ENCODE measurements at places on chromosomes 7 and 10.

DNA sequence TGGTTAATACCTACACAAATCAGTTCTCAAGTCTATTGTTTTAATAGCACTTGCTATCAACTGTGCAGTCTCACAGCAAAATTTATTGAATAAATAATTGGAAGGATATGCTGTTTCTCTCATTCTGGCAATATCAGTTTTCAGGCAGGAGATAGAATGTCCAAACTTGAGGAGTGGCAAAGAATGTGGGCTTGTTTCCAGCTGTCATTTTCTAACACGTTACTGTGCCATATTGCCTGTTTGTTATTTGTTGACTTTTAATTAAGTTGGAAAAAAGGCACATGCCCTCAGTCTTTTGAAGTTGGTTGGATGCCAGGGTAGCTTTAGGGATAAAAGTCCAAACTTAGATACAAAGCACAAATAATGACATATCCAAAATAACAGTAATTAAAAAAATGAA lies 52.2 kb downstream of the MAGI2 start:
- no peak for DNase-seq

DNA sequence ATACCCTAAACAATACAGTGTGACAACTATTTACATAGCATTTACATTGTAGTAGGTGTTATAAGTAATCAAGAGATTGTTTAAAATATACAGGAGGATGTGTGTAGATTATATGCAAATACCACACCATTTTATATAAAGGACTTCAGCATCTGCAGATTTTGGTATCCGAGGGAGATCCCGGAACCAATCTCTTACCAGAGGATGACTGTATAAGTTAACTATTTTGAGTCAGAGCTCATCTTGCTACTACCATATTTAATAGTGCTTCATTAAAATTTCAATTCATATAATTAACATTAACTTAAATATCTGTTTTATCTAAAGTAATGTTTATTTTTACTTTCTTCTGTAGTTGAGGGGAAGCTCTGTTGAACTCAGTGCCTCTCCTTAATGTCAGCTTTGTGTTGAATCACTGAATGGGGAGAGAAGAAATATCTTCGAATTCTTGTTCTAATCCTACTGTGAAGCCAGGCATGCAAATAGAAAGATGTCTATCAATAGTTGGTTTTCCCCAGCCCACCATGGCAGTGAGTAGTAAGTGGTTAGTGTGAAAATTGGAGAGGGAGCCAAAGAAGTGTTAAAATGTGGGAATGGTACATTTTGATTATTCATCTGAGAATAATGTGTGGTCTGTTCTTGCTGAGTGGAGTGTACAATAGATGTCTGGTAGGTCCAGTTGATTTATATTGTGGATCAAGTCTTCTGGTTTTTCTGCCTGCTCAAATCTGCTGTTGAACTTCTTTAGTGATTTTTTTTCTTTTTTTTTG lies 90.1 kb upstream of the CYP26C1 start:
- no peak for DNase-seq

GRCh38 chr7:66542528-66543269 lies 86.0 kb upstream of the KCTD7 start:
- DNase-seq = no peak

DNA sequence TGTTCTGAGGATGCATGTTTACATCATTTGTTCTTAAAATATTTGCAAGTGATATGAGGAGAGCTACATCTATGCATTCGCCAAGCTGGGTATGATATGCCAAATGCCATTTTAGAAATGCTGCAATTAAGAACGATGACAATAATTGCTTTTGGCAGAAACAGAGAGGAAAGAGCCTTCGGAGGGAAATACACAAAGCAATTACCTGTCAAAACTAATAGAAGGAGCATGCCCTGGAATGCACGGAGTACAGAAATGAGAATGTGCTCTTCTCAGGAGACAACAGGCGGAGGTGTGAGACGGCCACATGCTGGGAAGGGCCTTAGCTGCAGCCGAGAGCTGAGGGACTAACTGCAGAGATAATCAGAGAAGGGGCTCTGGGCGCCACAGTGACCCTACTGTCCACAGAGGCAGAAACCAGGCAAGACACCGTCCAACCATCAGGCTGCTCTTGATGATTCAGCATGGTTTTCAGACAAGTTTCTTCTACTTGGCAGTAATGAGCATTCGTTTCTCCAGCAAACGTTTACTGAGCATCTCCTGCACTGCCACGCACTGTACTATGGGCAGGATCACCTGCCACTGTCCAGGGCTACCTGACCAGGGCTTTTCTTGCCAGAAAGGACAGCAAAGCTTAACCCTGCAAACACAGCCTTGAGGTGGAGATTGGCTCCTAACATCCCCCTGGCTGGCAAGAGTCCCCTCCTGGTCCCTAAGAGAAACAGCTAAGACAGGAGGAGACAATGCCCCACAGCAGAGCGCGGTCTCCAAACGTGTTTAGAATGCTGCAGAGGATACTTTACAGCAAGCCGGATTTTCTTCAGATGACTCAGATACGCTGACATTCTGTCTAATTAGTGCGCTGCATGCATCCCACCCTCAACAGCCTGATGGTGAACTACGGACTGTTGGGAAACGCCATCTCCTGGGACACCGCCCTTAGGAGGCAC lies 18.1 kb downstream of the VIPR2 start:
- no peak for DNase-seq

DNA sequence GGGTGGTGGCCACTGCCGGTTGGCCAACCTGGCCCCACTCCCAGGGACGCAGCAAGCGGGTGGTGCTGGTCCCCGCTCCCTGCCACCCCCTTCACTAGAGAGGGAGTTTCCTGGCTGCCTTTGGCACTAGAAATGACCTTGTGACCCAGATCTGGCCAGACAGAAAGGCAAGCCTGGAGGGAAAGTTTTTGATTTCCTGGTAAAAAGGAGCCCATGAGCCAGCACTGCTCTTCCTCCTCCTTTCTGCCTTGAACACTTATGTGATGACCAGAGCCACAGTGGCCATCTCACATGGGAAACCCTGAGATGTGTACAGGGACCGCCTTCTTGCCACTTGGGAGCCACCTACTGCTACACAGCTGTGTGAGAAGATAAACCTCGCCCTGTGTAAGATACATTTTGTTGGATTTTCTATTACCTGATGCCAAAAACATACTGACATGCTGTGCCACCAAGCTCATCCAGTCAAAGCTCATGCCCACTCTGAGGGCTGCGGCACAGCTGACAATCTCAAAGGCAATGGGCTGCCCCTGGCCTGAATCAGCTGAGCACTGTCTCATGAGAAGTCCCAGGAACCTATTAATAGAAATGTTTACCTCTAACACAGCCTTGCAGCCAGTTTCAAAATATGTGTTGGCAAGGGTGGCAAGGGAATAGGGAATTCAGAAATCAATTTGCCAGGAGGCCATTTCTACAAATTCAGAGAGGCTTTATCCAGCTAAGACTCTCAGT lies 94.0 kb downstream of the CYTH3 start:
- no peak for DNase-seq

DNA sequence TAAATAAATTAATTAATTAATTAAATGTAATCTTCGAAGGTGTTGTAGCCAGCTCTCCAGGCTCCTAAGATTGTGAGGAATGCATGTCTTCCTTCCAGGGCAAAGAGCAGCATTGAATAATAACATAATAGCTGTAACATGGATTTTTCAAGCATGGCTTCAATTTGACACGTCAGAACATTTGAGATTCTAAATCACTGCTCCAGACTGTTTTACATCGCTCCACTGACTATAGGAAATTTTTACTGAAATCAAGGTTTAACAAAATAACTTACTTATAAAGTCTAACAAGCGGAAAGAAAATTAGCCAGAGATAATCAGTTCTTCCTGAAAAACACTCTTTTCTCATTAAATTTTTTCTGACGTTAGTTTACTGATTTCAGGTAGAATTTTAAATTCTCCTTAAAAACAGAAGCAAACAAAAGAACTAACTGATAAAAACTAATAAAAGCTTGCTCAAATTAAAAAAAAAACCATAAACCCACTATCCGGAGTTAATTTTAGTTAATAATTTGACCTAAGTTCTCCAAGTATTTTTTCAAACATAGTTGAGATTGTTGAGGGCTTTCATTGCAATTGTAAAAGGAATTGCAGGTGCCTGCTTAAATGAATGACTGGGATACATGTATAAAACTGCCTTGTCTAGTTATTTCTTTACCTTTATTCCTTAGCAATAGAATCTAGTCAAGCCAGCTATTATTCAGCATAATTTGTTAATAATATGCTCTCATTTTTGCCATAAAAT lies 51.2 kb upstream of the SGCE start:
- no peak for DNase-seq

DNA sequence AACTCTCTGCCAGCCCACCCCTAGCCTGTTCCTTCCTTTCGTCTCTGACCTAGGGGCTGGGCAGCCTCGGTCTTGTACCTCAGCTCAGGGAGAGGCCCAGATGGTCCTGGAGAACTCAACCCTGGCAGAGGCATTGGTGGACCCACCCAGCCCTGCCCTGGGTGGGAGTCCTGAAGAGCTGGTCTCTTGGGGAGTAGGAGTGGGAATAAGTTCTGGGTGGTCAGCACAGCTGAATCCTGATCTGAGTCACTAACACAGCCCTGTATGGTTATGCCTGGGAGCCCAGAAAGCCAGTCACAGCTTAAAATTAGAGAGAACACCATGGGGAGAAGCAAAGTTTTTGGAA lies 84.0 kb downstream of the SORBS1 start:
- DNase-seq = no peak

DNA sequence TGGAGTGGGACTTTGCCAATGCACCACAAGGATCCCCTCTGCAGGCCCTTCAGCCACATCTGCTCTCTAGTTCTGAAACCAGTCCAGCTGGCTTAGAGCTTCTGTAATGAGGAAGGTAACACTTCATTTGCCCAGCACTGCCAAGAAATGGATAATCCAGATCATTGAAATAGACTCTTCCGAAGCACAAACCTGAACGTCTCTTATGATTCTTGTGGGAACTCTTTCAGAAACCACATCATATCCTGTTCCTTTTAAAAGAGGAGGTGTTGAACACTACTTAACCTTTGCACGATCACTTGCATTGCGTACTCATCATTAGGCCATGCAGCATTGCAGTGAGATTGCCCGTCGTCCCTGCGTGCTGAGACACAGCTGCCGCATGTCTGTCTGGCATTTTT lies 25.8 kb upstream of the PLPP4 start:
- no peak for DNase-seq

DNA sequence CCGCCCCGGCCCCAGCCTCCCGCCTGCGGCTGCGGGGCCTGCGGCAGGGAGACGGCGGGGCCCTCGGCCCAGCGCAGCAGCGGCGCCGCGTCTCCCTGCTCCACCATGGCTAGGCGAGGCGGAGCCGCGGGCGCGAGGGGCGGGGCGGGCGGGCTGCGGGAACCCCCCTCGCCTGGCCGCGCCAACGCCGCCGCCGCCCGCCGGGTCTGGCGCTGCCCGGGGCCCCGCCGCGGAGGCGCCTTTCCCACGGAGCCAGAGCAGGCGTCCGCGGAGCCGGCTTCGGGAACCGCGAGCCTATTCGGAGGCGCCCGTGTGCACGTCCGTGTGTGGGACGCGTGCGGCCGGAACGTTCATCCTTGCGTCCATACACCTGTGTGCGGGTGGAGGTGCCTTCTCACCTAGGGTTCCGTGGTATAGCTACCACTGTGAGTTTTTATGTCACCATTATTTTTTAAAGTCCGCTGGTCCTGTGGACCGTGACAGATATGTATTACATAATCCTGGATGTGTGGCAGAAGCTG lies at the start of gene DENND11:
Gene DENND11 (minus strand): TSS at position 120 of the 521 bp plus-strand sequence. CDS start 13 bp downstream, at position 107.
- DNase-seq = peak; percentile 25

DNA sequence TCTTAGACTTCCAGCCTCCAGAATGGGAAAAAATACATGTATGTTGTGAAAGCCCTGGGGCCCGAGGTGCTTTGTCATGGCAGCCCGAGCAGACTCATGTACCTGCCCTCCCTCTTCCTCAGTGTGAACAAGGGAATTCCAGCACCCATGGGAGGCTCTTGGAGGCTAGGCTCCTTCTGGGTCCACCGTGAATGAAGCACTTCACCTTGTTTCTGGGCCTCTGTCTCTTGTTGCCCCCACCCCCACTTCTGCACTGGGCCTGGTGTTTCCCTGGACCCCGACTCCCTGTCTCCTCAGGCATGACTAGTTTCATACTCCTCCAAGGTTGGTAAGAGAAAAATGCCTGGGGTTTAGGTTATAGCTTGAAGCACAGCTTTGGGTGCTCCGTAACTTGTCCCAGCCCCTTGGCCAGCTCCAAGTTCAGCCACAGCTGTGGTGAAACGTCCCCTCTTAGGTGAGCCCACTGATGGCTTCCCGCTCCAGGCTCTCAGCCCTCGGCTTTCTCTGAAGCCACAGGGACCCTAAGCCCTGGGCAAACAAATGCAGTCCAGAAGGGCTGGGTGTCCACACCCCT lies 30.2 kb upstream of the ARHGAP22 start:
- DNase-seq = no peak

GRCh38 chr7:69109246-69109645 lies 489.0 kb upstream of the AUTS2 start:
- DNase-seq = no peak

GRCh38 chr10:91613411-91614187 lies 19.3 kb downstream of the PPP1R3C start:
- DNase-seq = no peak

DNA sequence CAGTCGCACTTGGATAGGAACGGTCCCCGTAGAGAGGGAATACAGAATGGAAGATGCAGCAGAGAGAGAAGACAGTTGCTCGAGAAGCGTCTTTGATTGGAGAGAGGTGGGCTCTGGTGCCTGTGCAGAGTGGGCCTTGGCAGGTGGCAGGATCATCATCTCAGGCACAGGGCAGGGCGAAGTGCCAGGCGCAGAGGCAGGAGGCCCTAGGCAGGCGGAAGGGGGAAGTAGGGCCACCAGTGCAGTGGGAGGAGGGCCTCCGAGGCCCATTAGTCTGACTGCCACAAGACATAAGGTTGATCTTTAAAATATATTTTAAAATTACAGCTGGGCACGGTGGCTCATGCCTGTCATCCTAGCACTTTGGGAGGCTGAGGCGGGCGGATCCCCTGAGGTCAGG lies 10.1 kb downstream of the CARD11 start:
- DNase-seq = no peak

DNA sequence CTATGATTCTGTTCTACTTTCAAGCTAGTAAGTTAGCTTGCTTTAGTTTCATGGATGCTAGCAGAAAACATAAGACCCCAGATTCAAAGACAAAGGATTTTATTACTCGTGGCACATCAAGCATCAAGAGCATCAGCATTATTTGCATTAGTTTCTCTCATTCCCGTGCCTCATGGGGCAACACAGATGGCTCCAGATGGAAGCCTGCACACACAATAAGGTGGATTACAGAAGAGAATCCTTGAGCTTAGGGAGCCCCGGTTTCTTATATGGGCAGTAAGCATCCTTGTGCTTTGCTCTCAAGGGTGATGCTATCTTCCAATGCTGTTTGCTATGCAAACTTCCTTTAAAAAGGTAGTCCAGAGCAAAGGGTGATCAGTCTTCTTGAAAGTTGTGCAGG lies 10.7 kb upstream of the CAPZA2 start:
- DNase-seq = no peak

GRCh38 chr7:86485827-86486226 lies 157.9 kb upstream of the GRM3 start:
- DNase-seq = no peak

GRCh38 chr7:142001163-142001874 lies 5.6 kb downstream of the MGAM start:
- no peak for DNase-seq

Data from stimulated activated CD4-positive, alpha-beta T cell treated with anti-CD3 and anti-CD28 coated beads, Interleukin-12 subunit alpha, Interleukin-12 subunit beta, amount 100 ng/mL, for 24 hours (primary cell).